AG04449 (cell line): ENCODE measurements at places on chromosomes 12 and 14.

DNA sequence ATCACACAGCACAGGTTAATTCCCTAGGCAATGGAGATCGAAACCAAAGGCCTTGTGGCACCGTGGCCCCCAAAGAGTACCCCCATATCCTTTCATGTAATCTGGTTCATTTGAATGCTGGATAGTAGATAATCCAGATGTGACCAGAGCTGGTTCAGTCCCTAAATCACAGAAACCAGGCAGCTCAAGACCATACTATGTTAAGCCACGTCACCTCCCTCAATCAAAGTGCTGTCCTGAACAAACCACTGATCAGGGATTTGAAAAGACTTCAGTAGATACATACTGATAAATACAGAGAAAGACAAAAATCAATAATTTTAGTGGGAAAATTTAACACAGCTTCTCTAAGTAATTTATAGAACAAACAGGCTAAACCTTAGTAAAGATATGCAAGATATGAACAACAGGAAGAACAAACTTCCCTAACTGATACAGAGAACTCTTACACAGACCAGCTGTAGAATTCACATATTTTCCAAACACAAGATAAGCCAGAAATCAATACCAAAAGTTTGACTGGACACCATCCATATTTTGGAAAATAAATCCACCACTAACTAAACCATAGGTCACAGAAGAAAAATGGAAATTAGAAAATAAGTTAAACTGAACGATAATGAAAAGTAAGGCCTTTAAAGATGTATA, 67.1 kb downstream of the BCAT1 start:
- no peak for DNase-seq

GRCh38 chr12:90275088-90275487, 566.5 kb upstream of the ATP2B1 start:
- DNase-seq = no peak

GRCh38 chr12:113135178-113136127, at the start of gene RASAL1:
TSS of gene RASAL1 (minus strand) at chr12:113135761. CDS start at chr12:113135462, 299 bp downstream.
- no peak for DNase-seq

- no peak for DNase-seq
These were observed 6.8 kb upstream of the OTUB2 start for GRCh38 chr14:94019329-94019728.

DNA sequence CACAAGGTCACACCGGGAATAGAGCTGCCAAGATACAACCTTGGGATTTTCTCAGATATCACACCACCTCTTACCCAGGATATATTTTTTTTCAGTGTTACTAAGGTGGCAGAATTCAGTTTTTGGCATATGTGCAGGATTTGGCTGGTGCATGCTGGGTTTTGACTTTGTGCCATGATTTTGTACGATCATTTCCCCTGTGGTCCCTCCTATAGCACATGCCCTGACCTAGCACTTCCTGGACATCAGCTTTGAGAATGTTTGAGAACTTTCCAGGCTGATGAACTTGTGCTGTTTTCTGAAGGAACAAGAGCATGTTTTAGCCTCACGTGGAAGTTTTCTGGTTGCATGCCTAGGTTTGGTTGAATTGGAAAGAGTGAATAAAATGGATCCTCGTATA, 11.0 kb upstream of the TBPL2 start:
- no peak for DNase-seq

DNA sequence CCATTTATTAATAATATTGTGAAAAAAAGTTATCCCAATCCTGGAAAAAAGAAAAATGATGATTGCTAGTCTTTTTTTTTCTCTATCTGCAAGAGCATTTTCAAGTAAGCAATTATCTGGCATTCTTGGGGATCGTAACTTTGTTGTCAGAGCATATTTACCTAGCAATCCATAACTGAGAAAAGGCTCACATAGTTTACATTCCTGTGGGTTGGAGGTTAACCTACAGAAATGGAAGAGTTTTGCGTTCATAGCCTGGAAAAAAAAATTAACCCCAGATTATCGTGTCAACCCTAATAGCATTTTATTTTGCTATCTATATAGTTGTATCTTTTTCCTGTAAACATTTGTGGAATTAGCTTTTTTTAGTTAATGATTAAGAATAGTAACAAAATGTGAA, 292.3 kb downstream of the DAD1 start:
- DNase-seq = no peak

- no peak for DNase-seq
These were observed 39.2 kb downstream of the NFKBIA start for GRCh38 chr14:35365130-35366055.

GRCh38 chr12:752695-753610, 574 bp downstream of the WNK1 start:
- DNase-seq = no peak

DNA sequence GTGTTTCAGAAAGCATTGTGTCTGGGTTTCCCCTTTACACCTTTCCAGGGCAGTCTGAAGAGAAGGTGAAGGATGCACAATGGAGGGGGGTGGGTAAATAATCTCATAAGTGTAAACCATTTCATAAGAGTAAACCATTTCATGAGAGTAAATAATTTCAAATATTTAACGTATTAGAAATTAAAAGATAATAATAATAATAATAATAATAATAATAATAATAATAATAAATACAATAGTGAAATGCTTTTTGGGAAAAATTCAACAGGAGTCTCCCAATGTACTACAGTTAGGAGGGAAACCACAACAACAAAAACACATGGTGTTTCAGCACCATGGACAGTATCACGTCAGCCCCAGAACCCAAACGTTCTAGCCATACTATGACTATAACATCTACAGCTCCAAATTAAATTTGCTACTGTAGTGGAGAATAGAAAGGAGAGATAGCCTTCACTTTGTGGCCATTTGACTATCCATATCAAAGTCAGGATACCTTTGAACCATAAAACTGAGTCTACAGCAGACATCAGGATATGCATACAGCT, 691.8 kb downstream of the BCL11B start:
- DNase-seq = no peak

DNA sequence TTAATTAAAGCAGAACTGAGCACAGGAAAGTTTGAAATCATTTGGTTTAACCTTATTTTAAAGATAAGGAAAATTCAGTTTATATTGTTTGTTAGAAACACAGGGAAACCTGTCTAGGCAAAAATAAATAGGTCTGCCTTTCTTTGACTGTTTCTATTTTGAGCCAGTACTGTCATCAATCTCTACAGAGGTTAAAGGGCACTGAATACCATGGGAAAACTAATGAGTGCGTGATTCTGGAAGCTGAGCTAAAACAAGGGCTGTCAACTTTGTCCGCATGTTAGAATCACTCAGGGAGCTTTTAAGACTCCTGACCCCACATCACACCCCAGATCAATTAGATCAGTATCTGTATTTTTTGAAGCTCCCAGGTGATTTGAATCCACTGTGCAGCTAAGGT, 38.8 kb downstream of the NOPCHAP1 start:
- no peak for DNase-seq

- no peak for DNase-seq
These were observed 195.7 kb downstream of the TMEM117 start for GRCh38 chr12:44031472-44032185.
